ENCODE measurements at places on chromosomes 12 and 14. TPM values are rescaled to one million over a fixed set of nuclear protein-coding genes. Genes with fewer than 3 reads are reported as not detected.

The ZNF664 gene
- 97.1 TPM for total RNA-seq

The SLIRP gene
- 78.8 TPM for total RNA-seq

The PTCSC3 gene
- not detected for total RNA-seq

The REP15 gene
- 1.4 TPM for total RNA-seq

GRCh38 chr14:74605531-74606223 lies 6.4 kb downstream of the LTBP2 start:
- no peak for DNase-seq

DNA sequence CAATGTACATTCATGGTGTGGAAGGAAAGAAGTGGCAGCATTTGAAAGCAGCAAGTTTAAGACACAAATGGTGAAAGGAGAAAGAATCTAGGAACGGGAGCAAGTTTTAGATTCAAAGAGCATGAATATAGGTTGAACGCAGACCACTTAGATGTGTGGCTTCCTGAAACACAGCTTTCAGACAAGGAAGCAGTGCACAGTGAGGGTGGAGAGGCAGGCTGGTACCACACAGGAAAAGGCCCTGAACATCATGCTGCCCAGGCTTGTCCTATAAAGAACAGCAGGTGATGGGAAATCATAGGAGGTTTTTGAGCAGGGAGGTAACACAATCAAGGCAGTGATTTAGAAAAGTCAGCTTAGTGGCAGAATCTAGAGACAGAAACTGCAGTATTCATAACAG lies 35.6 kb downstream of the GNS start:
- DNase-seq: no peak

DNA sequence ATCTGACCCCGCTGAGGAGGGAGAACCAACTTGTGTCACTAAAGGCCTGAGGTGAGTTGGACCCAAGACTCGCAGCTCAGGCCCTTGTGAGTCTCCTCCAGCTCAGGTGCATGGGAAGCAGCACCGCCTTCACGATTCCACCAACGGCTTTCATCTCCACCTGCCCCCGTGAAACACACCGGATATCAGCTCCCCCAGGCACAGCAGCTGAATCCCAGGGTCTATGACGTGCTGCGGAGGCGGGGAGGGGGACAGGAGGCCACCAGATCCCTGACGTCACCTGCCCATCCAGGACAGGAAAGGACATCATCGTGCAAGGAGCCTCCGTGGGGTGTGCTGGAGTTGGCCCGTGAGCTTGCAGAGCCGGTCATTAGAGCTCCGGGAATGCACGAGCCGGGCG lies 18.5 kb upstream of the SFSWAP start:
- no peak for DNase-seq

GRCh38 chr14:22177870-22178269 lies 411.2 kb downstream of the DAD1 start:
- no peak for DNase-seq

DNA sequence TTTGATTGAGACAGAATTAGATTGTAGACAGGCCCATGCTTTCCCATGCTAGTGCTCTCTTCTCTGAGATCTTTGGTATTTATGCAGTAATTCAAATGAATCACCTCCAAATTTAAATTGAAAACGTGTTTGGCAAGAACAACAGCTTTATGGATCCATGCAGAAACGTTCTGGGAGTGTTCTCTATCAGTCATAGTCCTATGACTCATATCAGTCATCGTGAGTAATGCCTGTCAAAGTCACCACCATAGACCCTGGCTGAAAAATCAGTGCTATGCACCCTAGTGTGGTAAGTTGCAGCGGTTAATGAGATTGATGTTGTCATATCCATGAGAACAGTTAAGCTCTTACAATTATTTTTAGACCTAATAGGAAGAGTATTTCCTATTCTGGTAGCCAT lies 90.1 kb upstream of the FOXG1 start:
- no peak for DNase-seq

DNA sequence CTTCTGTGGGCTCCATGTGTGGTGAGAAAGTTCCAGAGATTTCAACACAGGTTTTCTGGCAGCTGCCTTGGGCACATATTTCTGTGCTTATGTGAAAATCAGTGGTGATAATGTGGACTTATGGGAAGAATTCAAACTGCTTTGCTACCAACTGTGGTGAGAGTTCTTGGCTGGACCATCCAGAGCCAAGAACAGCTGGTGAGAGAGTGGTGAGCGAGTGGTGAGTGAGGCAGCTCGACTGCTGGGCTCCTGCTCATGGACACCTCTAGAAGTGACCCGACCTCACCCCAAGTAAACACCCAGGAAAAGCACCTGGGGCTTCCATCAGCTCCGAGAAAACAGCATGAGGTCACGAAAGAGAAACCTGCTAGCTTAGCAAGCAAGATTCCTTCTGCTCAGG lies 106.4 kb downstream of the PIWIL1 start:
- no peak for DNase-seq

DNA sequence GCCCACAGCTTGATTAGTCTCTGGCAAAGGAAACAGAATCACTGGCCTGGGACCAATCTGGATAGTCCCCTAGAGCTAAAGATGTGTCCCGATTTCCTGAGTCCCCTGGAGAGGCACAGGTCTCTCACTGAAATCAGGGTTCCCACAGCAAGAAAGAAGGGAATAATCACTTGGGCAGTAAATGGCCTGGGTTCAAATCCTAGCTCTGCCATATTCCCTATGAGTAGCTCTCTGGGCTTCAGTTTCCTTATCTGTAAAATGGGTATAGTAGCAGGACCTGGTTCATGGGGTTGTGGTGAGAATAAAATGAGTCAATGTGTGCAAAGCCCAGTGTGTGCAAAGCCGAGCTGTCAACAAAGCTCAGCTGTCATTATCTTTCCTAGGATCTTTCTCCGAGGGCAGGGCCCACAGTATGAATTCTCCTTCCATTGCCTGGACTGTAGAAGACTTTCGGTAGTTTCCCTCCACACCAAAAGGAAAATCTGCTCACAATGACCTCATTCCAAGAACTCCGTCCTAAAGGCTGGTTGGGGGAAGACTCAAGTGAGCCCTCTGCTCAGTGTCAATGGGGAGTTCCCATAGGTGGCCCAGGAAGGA lies 12.6 kb upstream of the NCOR2 start:
- DNase-seq: no peak

DNA sequence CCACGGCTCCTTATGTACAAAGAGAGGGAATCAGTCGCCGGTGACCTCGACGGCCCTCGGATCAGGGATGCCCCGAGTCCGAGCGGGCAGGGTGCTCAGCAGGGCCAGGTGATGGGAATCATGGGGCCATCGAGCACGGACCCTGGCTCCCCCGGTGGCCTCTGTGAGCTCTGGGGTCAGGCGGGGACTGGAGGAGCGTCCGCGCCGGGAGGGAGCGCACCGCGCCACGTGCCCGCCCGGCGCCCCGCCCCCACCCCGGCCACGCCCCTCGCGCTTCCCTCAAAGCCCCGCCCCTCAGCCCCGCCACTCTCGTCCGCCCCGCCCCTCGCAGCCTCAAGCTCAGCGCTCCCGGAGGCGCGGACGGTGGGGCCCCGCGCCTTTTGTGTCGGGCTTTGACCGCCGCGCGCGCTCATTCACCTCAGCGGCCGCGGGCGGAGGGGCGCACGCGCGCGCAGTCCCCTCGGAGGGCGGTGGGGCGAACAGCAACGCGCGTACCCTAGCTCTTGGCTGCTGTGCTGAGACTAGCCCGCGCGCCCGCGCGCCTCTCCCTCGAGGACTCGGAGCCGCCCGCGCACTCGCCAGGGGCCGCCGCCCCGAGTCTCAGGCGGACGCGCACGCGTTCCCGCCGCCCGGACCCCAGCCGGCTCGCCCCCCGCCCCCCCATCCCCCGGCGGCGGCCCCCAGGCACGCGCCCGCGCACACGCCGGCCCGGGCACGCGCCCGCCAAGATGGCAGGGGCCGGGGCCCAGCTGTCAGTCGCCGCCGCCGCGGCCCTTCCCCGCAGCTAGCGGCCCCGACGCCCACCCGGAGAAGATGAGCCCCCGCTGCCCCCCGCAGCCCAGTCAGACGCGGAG lies 93.9 kb upstream of the EVL start:
- DNase-seq: peak; percentile 86

- no peak for DNase-seq
These were observed 42.3 kb upstream of the TPH2 start for GRCh38 chr12:71896205-71896882.

GRCh38 chr12:94994312-94994711 lies 9.2 kb downstream of the NDUFA12 start:
- DNase-seq: no peak
